CD4-positive, alpha-beta T cell (primary cell): ENCODE measurements at places on chromosomes 3 and 15.

DNA sequence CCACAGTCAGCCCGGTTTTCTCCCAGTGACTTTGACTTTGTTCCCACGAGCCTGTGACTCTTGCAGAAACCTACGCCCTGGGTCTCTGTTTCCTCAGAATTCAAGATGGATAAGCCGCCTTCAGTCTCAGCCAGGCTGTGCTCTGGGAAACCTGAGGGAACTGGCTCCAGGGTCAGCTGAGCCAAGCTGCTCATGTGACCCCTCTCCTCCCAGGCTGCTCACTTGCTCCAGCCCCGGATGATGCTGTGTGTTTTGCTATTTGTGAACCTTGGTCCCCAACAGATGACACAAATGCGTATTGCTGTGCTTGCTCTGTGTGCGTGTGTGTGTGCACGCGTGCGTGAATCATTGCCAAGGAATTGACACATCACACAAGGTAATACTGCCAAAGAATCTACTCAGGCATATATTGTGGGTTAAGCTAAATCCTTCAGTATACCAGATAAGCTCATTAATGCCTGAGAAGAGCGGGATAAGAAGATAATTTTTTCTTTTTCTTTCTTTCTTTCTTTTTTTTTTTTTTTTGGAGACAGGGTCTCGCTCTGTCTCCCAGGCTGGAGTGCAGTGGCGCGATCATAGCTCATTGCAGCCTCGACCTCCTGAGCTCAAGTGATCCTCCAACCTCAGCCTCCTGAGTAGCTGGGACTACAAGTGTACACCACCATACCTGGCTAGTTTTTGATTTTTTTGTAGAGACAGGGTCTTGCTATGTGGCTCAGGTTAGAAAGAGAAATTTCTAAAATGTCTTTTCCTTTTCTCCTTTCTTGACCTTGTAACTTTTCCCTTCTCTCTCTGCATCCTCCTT is 29.2 kb upstream of the UMPS start:
- DNase-seq: no peak

DNA sequence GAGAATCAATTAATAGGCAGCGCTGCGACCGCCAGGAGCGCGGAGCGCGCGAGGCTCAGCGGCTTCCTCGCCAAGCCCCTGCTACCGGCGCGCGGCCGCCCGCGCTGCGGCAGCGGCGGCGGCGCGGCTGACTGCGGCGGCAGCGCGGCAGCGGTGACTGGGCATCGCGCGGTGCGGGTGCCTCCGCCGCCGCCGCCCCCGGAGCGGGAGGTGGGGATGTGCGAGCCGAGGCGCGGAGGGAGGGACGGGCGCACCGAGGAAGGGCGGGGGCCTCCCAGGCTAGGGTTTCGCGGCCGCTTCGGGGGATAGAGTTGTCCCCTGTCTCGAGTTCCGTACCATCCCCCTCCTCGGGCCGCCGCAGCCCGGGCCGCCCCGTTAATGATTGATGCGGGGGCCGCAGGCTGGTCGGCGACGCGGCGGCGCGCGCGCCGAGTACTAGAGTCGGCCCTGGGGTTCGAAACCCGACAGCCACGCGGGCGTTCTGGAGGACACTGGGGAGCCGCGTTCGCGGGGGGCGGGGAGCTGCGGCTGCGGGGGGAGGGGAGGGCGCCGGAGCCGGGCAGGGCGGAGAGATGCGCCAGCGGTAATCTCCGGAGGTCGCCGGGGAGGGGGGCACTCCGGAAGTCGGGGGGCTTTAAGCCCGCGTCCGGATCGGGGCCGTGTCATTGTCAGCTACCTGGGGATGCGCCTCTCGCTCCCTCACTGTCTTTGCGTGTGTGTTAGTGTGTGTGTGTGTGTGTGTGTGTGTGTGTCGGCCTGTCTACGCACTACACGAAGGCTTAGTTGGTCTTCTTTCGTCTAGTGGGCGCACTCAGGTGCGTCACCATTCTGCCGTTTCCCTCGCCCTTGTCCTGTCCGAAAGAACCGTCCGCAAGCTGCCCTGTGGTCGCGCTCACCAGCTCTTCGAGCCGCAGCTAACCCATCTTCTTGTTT is at the start of gene PAQR9:
Gene PAQR9 (minus strand): TSS at position 159 of the 933 bp plus-strand sequence. CDS start 338 bp downstream, outside the sequence.
- no peak for DNase-seq

- peak; percentile 13 for DNase-seq
Measured at GRCh38 chr3:136753326-136753939, 1.3 kb upstream of the STAG1 start.

DNA sequence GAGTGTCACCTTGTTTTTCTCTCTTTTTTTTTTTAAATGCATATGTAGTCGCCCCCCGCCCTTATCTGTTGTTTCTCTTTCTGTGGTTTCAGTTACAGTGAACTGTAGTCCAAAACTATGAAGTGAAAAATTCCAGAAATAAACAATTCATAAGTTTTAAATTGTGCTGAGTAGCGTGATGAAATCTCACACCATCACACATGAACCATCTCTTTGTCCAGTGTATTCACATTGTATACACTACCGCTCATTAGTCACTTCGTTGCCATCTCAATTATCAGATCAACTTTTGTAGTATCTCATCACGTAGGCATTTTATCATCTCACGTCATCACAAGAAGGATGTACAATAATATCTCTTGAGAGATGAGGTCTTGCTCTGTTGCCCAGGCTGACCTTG is 62.5 kb upstream of the MLF1 start:
- no peak for DNase-seq

DNA sequence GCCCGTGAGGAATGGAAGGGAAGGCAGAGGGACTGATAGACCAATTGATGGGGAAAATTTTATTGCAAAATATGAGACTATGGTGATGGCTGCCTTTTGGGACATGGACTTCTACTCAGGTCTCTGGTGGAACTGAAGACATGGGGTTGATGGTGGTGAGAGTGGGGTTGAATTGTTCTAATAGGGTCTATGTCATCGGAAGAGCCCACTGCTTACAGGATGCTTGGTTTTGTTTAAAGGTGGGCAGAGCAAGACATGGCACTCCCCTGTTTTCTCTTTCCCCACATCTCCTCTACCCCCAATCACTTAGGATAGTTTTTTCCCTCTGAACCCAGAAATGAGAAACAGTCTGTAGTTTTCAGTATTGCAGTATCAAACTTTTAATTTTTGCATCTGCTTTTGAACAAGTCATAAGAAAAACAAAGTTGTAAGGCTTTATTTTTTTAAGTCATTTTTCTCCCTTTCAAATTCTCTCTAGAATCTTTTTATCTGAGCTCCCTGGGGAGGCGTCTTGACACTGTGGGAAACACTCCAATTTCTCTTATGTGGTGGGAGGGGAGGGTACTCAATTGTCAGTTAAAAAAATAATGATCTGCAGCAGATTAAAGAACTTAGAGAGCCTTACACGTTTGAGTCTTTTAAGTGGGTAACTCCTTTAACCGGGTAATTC is 276.2 kb upstream of the TBC1D5 start:
- DNase-seq: no peak

GRCh38 chr3:128324911-128325592 is 141.6 kb downstream of the DNAJB8 start:
- DNase-seq: no peak

DNA sequence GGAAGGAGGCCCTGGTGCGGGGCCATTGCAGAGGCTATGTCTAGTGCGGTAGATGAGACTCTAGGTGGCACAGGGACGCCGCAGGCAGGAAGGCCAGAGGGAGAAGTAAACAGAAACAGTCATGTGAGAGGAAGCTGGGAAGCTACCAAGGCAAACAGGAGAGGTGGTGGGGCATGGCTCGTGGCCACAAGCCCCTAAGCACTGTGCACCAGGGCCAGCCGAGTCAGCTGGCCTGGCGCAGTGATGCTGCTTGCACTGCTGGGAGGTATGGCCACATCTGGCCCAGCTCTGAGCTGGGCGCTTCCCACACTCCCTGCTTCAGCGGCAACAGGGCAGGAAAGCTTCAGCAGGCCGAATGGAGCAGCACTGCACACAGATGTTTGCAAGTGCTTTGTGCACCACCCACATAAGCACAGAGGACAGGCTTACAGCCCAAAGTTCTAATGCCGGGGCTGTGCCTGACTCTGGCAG is 76.6 kb downstream of the SRGAP3 start:
- no peak for DNase-seq

- no peak for DNase-seq
Measured at GRCh38 chr3:185758912-185759311, 65.9 kb downstream of the IGF2BP2 start.

- no peak for DNase-seq
Measured at GRCh38 chr15:62888623-62889022, 153.9 kb upstream of the TPM1 start.

DNA sequence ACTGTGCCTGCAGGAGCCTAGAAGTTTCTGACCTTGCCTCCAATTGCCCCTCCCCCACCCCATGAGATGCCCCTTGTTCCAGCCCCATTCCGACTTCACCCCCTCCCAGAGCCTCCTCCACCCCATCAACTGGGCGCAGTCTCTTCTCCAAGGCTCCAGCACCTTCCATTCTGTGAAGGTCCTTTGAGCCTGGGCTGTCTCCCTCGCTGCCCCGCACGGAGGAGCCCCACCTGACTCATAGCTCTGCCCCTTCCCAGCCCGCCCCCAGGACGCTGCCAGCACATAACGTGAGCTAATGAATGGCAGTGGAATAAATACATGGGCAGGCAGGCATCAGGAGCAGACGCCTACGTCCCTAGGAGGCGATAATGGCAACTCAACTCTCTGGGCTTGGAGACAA is 113.1 kb downstream of the NUP210 start:
- no peak for DNase-seq

DNA sequence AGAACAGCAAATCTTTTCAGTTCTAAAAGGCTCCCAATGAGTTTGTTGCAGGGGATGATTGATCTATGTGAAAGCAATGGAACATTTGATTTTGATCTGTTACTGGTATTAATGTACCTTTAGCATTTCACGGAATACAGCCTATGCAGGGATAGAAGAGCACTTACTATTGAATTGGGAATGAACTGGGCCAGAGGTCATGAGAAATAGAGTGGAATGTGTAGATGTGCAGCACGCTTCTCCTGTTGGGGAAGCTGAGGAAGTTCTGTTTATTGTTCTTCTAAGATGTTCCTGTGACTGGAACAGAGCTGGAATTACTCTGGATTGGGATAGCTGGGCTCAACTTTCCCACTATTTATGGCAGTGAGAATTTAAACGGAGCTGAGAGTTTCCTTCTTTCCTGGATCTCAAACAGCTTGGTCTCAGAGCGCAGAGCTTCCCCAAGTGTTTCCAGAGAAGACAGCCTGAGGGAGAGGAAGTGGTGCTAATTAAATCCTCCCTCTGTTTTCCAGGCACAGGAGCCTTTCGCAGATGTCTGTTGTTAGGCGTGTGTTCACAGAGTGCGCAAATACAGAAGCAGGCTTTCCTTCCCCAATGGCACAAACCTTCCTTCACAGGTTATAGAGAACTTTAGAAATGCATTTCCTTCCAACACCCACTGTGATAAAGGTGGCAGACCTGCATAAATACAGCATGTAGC is 32.5 kb downstream of the TPRG1 start:
- DNase-seq: no peak

DNA sequence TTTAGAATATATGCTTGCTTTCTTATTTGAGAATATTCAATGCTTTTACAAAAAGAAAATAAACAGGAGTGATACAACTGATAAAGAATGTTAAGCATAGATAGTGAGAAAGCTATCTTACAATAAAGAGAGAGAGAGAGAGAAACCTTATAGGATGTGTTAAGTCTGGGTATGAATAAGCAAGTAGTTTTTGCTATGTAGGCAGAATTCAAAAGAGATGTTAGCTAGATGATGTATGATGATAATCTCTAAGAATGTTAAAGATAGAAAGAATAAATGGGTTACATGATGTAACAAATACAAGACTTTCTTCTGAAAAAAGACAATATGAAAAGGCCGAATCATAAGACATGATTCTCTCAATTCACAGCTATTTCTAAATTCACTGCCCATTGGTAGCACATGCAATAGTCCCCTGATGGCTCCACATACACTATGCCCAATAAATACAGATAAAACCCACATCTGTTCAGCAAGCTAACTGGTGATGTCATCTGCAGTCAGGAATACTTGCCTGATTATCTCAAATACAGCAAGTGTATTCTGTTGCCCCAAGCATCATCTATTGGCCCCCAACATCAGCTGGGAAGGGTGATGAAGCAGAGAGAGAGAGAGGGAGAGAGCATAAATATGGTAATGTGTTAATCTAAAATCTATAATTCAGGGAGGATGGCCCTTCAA is 169.2 kb upstream of the LYSMD4 start:
- DNase-seq: no peak

- no peak for DNase-seq
Measured at GRCh38 chr15:86041399-86041798, 38.3 kb upstream of the AGBL1 start.

DNA sequence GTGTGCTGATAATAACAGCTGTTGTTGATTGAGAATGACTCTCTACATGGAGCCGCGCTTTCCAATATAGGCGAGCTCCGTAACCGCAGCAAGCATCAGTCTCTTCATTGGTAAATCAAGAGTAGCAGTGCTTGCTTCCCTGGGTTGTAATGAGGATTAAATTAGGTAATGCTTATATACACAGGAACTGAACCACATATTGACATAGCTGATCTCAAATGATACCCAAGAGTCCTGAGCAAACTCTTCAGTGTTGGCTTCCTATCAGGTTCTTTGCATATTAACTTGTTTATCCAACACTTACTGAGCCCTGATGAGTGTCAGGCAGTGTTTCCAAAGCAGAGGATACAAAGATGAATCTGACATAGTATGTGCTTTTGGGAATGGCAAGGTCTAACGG is 46.4 kb upstream of the SLCO3A1 start:
- no peak for DNase-seq

GRCh38 chr3:138336454-138336999 is 6.9 kb upstream of the NME9 start:
- no peak for DNase-seq

GRCh38 chr3:67781218-67781617 is 126.8 kb upstream of the SUCLG2 start:
- no peak for DNase-seq

DNA sequence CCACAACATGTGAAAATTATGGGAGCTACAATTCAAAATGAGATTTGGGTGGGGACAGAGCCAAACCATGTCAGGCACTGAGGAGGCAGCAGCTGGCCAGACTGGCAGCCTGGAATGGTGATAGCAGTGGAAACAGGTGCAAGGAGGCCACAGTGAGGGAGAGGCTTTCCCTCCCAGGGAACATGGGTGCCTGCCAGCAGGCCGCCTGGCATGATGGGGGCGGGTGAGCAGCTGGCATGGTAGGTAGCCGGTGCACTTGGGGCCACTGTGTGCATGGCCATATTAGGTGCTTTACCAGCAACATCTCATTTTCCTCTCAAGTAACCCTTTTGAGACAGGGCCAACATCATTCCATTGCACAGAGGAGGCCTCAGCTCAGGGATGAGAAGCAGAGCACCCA is 18.3 kb upstream of the MRPS22 start:
- no peak for DNase-seq

DNA sequence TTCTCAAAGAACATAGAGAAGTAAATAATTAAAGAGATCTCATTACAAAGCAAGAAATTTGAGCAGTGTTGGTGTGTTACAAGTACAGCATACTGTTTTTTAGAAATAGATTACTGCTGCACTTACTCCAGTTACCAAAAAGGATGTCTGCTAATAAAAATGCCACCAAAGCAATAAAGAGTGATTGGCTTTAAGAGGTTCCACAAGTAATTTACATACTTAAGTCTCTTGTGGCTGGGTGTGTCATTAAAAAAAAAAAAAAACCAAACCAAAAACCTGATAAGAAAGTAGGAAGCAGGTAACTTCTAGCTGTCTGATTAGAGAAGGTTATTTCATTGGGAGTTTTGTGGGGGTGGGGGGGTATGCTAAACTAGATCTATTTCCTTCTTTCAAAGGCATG is 15.2 kb downstream of the RAB11A start:
- no peak for DNase-seq
